ENCODE measurements at places on chromosomes 3 and 15.

GRCh38 chr15:95812491-95812890 lies 518.0 kb upstream of the NR2F2 start:
- H3K4me1 ChIP-seq: no peaks in the 10 kb centered on the region
- DNase-seq: peak; percentile 58
- H3K27me3 ChIP-seq: no peaks in the 10 kb centered on the region
- no peaks in the 10 kb centered on the region for H3K36me3 ChIP-seq

GRCh38 chr3:62371720-62372591 lies 1.4 kb downstream of the FEZF2 start:
- no peak overlapping the region for H3K27ac ChIP-seq
- peaks cover 94% of the 10 kb centered on the region for H3K27me3 ChIP-seq
- no peak for DNase-seq
- peaks cover 6% of the 10 kb centered on the region for H3K4me1 ChIP-seq
- H3K4me3 ChIP-seq: no peak overlapping the region

- H3K27me3 ChIP-seq: no peaks in the 10 kb centered on the region
- no peak overlapping the region for H3K27ac ChIP-seq
- no peaks in the 10 kb centered on the region for H3K4me1 ChIP-seq
- no peak for DNase-seq
These were observed 16.4 kb upstream of the PRR20G start for GRCh38 chr3:127304121-127304744.

DNA sequence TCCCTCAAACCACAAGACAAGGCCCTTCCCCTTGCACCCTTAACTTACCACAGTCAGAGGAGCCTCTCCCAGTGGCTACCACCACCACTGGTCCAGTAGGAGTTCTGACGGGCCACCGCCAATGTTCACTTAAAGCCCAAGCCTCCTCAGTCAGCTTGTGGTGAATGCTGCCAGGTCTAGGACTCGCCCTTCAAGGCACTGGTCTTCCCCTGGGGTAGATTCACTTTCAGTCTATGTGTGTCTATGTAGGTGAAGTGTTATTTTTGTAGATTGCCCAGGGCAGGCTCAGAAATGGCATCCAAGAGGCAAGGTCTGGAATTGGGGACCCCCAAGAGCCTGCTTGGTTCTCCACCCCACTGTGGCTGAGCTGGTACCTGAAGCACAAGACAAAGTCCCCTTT lies 15.4 kb upstream of the CASR start:
- no peak for DNase-seq
- no peaks in the 10 kb centered on the region for H3K36me3 ChIP-seq
- H3K27me3 ChIP-seq: no peaks in the 10 kb centered on the region
- no peaks in the 10 kb centered on the region for H3K4me1 ChIP-seq
- no peak overlapping the region for H3K27ac ChIP-seq

DNA sequence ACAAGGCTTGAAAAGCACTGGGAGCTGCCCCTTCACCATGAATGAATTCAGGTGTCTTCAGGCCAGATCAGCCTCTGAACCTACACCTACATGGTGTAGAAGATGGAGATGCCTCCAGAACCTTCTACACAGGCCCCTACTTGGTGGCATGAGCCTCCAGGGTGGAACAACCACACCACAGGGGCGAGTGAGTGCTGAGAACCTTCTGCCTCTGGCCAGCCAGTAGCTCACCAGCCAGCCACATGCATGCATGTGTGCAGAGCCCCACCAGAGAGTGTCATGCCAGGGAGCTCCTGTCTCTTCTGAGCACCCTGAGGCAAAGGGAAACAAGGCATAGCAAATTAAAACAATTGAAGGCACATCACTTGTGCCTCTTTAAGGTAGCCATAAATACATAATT lies 161.8 kb upstream of the TOPAZ1 start:
- no peak overlapping the region for H3K27ac ChIP-seq
- no peak for DNase-seq
- peaks cover 2% of the 10 kb centered on the region for H3K27me3 ChIP-seq
- no peaks in the 10 kb centered on the region for H3K36me3 ChIP-seq
- H3K4me3 ChIP-seq: no peak overlapping the region

- no peak overlapping the region for H3K4me3 ChIP-seq
- H3K36me3 ChIP-seq: no peaks in the 10 kb centered on the region
- no peaks in the 10 kb centered on the region for H3K27me3 ChIP-seq
- DNase-seq: no peak
These were observed 300.1 kb downstream of the RORA start for GRCh38 chr15:60928970-60929369.

DNA sequence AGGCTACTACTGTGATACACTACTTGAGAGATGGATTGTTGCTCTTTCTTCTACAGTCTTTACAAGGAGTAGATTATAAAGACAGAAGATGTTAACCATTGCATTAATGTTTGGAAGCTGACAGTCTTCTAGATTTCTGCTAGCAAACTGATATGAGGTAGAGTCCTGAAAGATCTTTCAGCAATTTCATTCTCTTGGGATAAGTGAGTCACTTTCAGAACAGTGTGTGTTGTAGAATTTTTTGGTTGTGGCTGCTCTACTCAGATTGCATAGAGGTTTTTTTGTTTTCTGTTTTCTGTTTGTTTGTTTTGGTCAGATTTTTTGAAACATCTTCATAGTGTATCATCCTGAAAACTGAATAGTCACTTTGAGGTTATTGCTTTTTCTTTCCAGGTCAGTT lies 17.1 kb downstream of the TNFSF10 start:
- H3K27me3 ChIP-seq: no peaks in the 10 kb centered on the region
- H3K4me1 ChIP-seq: no peaks in the 10 kb centered on the region
- no peak overlapping the region for H3K4me3 ChIP-seq
- no peaks in the 10 kb centered on the region for H3K36me3 ChIP-seq

DNA sequence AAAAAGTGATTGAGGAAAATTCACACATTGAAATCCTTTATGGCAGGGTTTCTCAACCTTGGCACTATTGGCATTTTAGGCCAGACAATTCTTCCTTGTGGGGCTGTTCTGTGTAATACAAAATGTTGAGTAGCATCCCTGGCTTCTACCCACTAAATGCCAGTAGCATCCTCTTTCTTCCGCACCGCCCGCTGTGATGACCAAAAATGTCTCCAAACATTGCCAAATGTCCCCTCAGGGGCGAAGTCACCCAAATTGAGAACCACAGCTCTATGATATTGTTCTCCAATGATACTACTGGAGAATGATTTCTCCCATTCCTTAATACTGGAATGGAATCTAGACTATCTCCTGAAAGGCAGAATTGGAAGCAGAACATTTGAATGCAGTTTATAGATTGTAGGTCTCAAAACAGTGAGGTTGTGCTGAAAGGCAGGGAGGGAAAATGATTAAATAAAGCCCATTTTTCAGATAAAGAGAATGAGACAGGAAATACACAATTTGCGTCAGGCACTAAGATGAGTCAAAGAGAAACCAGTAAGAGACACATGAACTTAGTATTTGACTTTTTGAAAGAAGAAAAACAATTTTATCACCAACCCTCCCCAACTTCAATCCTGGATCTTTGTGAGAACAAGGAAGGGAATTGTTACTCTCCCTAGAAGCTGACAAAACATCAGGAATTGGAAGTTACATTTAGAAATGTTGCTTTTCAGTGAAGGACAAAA lies 101.6 kb upstream of the TNIK start:
- H3K27ac ChIP-seq: no peak overlapping the region
- no peaks in the 10 kb centered on the region for H3K4me1 ChIP-seq
- DNase-seq: no peak

DNA sequence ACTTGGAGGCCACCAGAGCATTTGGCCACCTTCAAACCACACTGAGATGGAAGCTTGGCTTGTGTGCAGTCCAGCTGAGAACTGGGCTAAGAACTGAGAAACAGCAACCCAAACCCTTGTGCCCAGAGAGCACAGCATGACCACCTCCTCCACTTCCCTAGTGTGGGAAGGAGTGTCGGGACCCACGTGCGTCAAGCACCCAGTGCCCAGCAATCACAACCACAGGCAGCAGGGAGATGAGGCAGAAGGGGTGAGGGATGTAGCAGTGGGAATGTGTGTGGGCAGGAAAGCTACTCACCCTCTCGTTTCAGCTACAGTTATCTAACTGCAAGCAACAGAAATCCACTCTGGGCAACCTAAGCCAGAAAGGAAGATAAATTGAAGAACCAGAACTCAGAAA lies 25.0 kb upstream of the RFTN1 start:
- H3K27me3 ChIP-seq: peaks cover 13% of the 10 kb centered on the region
- no peak overlapping the region for H3K4me3 ChIP-seq
- H3K27ac ChIP-seq: no peak overlapping the region
- DNase-seq: no peak

All from astrocyte (in vitro differentiated cells and primary cell).